BE2C (cell line): ENCODE measurements at places on chromosomes 3 and 15.

GRCh38 chr3:143510601-143511000, 337.7 kb downstream of the SLC9A9 start:
- DNase-seq: no peak

DNA sequence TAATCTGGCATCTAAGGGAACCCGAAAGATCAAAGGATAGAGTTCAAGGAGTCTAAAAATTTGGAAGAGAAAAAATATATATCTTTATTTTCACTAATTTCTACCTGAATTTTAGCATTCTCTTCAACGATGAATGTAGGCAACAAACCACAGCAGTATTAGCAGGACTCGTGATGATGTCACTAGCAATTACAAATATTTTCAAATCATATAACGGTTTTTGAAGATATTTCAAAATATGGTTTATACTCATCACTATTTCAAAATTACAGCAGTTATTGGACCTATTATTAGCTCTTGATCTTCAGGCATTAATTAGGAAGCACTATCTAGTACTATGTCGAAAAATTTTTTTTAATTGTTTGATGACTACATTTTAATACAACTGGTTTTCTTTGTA, 27.0 kb upstream of the ANKDD1A start:
- no peak for DNase-seq

- no peak for DNase-seq
These were observed 951 bp downstream of the POMGNT2 start for GRCh38 chr3:43104660-43105595.

DNA sequence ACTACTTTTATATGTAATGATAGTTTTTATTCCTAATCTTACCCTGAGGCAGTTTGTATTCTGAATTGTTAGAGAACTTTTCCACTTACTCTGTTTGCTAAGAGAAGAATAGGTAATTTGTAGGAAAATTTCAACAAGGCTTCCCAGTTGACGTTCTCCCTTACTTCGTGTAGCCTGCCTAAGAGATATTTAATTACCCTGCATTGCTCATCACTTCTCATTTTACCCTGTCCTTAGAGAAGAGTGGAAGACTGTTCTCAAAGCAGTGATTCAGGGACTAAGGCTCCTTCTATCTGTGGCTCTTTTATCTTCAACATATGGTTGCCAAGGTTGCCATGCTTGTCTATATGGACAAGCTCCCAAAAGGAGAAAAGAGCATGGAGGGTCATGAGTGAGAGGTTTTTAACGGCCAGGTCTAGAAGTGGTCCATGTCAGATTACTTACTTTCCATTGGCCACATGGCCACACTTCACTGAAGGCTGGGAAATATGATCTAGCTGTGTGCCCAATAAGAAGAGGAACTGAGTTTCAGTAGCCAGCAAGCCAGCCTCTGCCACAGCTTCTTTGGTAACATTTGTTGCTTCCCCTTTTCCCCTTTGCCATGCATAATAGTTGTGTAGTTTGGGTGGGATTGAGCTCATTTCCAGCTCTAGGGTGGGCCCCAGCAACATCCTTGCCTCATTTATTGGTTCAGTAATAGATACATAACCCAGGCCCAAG, 22.1 kb downstream of the PDE8A start:
- no peak for DNase-seq

- no peak for DNase-seq
These were observed 13.5 kb downstream of the OCA2 start for GRCh38 chr15:28085489-28086174.
